ENCODE measurements at places on chromosomes 2 and 18. TPM values are rescaled to one million over a fixed set of nuclear protein-coding genes. Genes with fewer than 3 reads are reported as not detected.

GRCh38 chr2:28469947-28470535, 25.8 kb upstream of the PLB1 start:
- no peak overlapping the region for H3K27ac ChIP-seq
- no peaks in the 10 kb centered on the region for H3K36me3 ChIP-seq
- H3K27me3 ChIP-seq, result no peaks in the 10 kb centered on the region
- no peak for DNase-seq

DNA sequence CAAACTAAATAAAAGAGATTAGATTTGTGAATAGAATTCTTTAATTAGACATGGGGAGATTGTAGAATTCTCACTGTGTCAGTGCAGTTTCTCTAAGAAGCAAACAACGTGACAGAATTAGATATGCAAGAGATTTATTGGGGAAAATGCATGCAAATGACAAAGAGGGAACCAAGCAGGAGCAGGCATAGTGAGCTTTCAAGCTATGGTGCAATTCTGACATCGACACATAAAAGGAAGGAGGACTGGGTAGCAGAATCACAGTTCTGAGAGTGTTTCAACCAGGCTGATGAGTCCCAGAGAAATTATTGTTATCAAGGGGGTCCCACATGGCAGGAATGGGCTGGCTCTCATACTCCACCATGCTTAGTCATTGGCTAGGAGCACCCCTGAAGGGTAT, 338.4 kb downstream of the FIGN start:
- H3K4me1 ChIP-seq, result no peaks in the 10 kb centered on the region
- no peak overlapping the region for H3K27ac ChIP-seq
- H3K27me3 ChIP-seq, result peaks cover 6% of the 10 kb centered on the region

CPS1 gene
- total RNA-seq, result 0.62 TPM

- no peaks in the 10 kb centered on the region for H3K36me3 ChIP-seq
- no peak overlapping the region for H3K27ac ChIP-seq
- no peak for DNase-seq
- no peak overlapping the region for H3K4me3 ChIP-seq
- peaks cover 3% of the 10 kb centered on the region for H3K4me1 ChIP-seq
These were observed 99.4 kb upstream of the RND3 start for GRCh38 chr2:150586858-150587257.

DNA sequence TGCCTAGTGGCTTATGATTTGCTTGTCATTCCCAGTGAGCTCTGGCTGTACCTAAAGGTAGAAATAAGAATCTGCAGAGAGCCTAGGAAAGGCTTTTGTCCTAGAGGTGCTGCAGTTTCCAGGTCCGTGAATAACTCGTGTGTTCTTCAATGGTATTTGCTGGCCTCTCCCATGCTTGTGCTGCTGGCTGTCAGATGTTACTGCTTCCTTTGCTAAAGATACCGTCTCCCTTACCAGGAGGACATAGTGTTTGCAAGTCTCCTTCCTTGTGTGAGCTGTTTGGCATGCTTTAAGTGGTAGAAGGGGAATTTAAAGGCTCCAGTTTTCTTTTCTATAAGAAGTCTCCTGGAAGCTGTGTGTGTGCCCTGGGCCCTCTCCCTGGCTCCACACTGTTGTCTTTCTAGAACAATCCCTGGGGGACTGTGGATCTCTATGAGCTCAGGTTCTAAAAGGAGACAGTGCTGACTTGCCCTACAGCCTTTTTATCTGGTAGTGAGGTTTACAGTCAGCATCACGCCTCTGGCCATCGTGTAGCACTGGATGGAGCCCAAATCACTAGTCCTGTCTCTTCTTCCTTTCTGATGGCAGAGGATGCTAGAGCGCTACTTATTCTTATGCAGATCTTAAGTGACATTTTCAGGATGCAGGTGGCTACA, 65.8 kb downstream of the RNF144A start:
- no peak overlapping the region for H3K27ac ChIP-seq
- H3K4me3 ChIP-seq, result no peak overlapping the region
- H3K36me3 ChIP-seq, result no peaks in the 10 kb centered on the region
- no peaks in the 10 kb centered on the region for H3K4me1 ChIP-seq
- no peaks in the 10 kb centered on the region for H3K27me3 ChIP-seq

DNA sequence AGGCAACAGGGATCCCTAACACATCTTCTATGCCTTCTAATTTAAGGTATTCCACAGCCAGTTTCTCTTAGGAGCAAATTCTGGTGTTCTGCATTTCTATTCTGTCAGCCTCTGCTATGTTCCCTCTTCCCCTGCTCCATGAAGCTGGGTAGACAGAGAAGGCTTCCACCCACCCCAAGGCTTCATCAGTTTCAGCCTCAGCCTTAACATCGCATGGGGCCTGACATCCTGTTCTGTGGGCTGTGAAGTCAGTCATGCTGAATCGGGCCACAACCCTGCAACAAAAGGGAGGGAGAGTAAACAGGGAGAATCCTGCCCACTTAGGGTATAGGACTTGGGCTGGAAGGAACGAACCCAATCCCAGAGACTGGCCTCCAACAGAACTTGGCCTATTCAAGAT, 70.6 kb upstream of the PPM1B start:
- no peak overlapping the region for H3K27ac ChIP-seq
- no peak overlapping the region for H3K4me3 ChIP-seq
- no peaks in the 10 kb centered on the region for H3K27me3 ChIP-seq
- no peak for DNase-seq
- no peaks in the 10 kb centered on the region for H3K36me3 ChIP-seq

GRCh38 chr2:175218551-175218950, 37.0 kb upstream of the ATP5MC3 start:
- H3K4me3 ChIP-seq, result no peak overlapping the region
- H3K27ac ChIP-seq, result no peak overlapping the region
- H3K4me1 ChIP-seq, result no peaks in the 10 kb centered on the region
- DNase-seq, result no peak
- peaks cover 15% of the 10 kb centered on the region for H3K27me3 ChIP-seq

TCF4 gene
- 147 TPM for total RNA-seq

GRCh38 chr2:127542231-127542630, 6.7 kb downstream of the MYO7B start:
- no peak for DNase-seq
- no peaks in the 10 kb centered on the region for H3K4me1 ChIP-seq
- H3K36me3 ChIP-seq, result no peaks in the 10 kb centered on the region
- no peak overlapping the region for H3K4me3 ChIP-seq
- H3K27ac ChIP-seq, result no peak overlapping the region

PRR30 gene
- not detected for total RNA-seq

SLC1A4 gene
- 69.5 TPM for total RNA-seq

- peaks cover 8% of the 10 kb centered on the region for H3K4me1 ChIP-seq
- no peak overlapping the region for H3K4me3 ChIP-seq
- H3K27ac ChIP-seq, result no peak overlapping the region
- no peaks in the 10 kb centered on the region for H3K27me3 ChIP-seq
- no peaks in the 10 kb centered on the region for H3K36me3 ChIP-seq
- DNase-seq, result no peak
These were observed 261.6 kb downstream of the PAX3 start for GRCh38 chr2:222037211-222037610.

- H3K4me1 ChIP-seq, result peaks cover 17% of the 10 kb centered on the region
- H3K36me3 ChIP-seq, result no peaks in the 10 kb centered on the region
- no peaks in the 10 kb centered on the region for H3K27me3 ChIP-seq
- H3K4me3 ChIP-seq, result peak overlapping the region; percentile 88
These were observed 1.8 kb downstream of the ZCCHC2 start for GRCh38 chr18:62524440-62525200.

DNA sequence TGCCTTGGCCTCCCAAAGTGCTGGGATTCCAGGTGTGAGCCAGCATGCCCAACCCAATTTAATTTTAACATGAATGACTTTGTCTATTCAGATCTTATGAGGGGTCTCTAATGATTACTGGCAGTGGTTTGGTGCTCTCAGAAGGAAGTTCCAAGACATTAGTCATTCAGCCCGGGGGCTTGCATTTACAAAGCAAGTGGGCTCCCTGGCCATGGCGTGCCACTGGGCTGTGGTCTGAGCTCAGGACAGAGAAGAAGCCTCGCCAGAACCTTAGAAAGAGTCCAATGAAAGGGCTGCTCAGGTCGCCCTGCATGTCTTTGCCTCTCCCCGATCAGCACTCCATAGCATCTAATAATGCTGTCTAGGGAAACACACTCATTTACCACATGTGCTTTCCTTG, 182.6 kb upstream of the CHAC2 start:
- H3K4me1 ChIP-seq, result no peaks in the 10 kb centered on the region
- H3K36me3 ChIP-seq, result no peaks in the 10 kb centered on the region
- H3K27ac ChIP-seq, result no peak overlapping the region
- no peak for DNase-seq
- no peaks in the 10 kb centered on the region for H3K27me3 ChIP-seq
- no peak overlapping the region for H3K4me3 ChIP-seq

DNA sequence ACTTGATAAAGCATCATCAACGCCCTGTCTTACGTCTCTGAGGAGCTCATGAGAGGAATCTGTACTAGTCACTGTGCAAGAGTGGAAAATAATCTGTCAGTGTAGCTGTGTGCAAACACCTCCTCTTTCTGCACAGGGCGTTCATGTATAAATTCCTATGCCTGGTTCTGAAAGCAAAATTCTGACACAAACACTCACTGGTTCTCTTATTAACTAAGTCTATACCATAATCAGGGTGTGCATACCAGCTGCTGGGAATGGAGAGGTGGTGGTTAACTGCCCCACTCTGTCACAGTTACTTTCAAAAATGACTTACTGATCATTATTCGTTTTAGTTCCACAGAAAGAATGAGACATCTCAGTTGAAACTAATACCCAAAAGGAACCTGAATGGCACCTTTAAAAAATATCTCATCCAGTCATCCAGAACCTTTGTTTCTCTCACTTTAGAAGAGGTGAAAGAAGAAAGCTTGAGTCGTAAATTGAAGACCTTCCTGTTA, 35.7 kb downstream of the STK39 start:
- H3K4me3 ChIP-seq, result no peak overlapping the region
- peaks cover 18% of the 10 kb centered on the region for H3K4me1 ChIP-seq
- H3K27ac ChIP-seq, result peak overlapping the region; percentile 80
- H3K27me3 ChIP-seq, result no peaks in the 10 kb centered on the region
- DNase-seq, result no peak

GRCh38 chr2:230927711-230928341, 2.8 kb upstream of the GPR55 start:
- H3K4me3 ChIP-seq, result no peak overlapping the region
- H3K27ac ChIP-seq, result no peak overlapping the region
- no peaks in the 10 kb centered on the region for H3K36me3 ChIP-seq
- H3K4me1 ChIP-seq, result no peaks in the 10 kb centered on the region

- peaks cover 48% of the 10 kb centered on the region for H3K27me3 ChIP-seq
- H3K27ac ChIP-seq, result no peak overlapping the region
- DNase-seq, result peak; percentile 11
- H3K4me1 ChIP-seq, result no peaks in the 10 kb centered on the region
- H3K4me3 ChIP-seq, result peak overlapping the region; percentile 15
These were observed 37.4 kb downstream of the AFF3 start for GRCh38 chr2:100104718-100105677.

PSD4 gene
- total RNA-seq, result 0.60 TPM

ZNF514 gene
- 14.4 TPM for total RNA-seq

GRCh38 chr2:240426845-240427721, 8.4 kb upstream of the GPC1 start:
- peak; percentile 20 for DNase-seq
- H3K36me3 ChIP-seq, result no peaks in the 10 kb centered on the region
- H3K27me3 ChIP-seq, result no peaks in the 10 kb centered on the region
- H3K27ac ChIP-seq, result no peak overlapping the region

DNA sequence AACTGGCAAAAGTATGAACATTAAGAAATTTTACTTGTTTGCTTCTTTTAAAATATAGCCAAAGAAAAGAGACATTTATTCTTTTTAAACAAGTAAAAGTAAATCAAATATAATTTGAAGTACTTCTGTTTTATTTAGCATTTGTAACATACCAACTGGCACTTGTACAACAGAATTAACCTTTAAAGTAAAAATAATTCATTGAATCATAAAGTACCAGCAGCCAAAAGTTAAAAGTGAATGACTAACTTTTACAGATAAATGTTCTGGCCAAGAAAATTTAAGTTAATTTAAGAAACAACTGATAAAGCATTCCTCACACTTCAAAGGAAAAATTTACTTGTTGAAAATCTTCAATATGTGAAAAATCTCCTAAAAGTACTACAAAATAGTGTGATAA, 23.8 kb downstream of the RTTN start:
- no peaks in the 10 kb centered on the region for H3K27me3 ChIP-seq
- H3K4me3 ChIP-seq, result no peak overlapping the region
- H3K27ac ChIP-seq, result no peak overlapping the region
- DNase-seq, result no peak
- no peaks in the 10 kb centered on the region for H3K4me1 ChIP-seq
- H3K36me3 ChIP-seq, result peaks cover 8% of the 10 kb centered on the region

DNA sequence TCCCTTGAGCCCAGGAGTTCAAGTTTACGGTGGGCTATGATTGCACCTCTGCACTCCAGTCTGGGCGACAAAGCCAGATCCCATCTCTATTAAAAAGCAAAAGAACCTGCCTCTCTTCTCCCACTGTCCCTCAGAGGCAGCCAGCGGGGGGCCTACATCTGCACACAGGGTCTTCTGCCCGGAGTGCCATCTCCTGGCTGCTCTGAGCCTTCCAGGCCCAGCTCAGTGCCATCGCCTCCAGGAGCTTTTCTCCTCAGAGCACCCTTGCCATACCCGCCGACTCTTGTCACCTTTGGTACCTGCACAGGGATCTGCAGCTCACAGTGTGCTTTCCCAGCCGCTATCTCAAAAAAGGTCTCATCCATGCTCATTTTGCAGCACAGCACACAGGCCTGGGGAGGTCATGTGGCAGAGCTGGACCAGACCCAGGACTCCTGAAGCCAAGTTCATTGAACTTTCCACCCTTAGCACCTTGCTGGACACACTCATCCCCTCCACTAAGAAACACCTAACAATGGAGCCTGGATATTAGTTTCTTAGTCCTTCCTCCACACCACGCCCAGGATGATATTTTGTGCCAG, 186.3 kb downstream of the HAUS1 start:
- no peak for DNase-seq
- H3K4me1 ChIP-seq, result peaks cover 21% of the 10 kb centered on the region
- no peak overlapping the region for H3K27ac ChIP-seq
- H3K36me3 ChIP-seq, result no peaks in the 10 kb centered on the region
- no peak overlapping the region for H3K4me3 ChIP-seq

GRCh38 chr18:26502823-26503222, 45.5 kb downstream of the KCTD1 start:
- DNase-seq, result no peak
- no peak overlapping the region for H3K27ac ChIP-seq
- H3K4me1 ChIP-seq, result no peaks in the 10 kb centered on the region
- H3K27me3 ChIP-seq, result no peaks in the 10 kb centered on the region
- no peaks in the 10 kb centered on the region for H3K36me3 ChIP-seq
- no peak overlapping the region for H3K4me3 ChIP-seq

DNA sequence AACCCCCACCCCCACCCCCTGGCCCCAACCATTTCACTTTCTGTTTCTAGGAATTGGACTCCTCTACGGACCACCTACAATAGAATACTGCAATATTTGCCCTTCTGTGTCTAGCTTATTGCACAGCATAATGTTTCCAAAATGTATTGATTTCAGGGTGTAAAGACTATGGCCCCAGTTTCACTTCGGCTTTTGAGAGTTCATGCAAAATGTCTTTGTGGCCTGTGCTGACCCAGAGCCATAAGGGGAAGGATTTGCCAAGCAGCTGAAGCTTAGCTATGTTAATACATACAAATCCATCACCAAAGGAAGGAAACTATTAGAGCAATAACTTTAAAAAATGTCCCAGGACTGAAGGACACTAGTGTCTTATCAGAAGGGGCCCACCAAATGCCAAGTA, 11.2 kb upstream of the ATP9B start:
- no peak for DNase-seq
- peaks cover 16% of the 10 kb centered on the region for H3K27me3 ChIP-seq
- no peaks in the 10 kb centered on the region for H3K4me1 ChIP-seq
- H3K4me3 ChIP-seq, result no peak overlapping the region
- H3K27ac ChIP-seq, result no peak overlapping the region

GNAL gene
- 0.06 TPM for total RNA-seq

SPATA3 gene
- not detected for total RNA-seq
